Pancreas (tissue), 10 donors: ENCODE measurements at places on chromosomes 13 and 19. TPM values are rescaled to one million over a fixed set of nuclear protein-coding genes. Genes with fewer than 3 reads are reported as not detected.

The FAM83E gene
- 1.8 TPM for polyA plus RNA-seq

The ZNF578 gene
- 0.85 TPM for polyA plus RNA-seq

The ECSIT gene
- polyA plus RNA-seq = 87.3 TPM

The PSG11 gene
- not detected for polyA plus RNA-seq

GRCh38 chr19:16216744-16217670 lies 19.3 kb downstream of the AP1M1 start:
- DNase-seq = no peak

- DNase-seq = no peak
Observed at GRCh38 chr13:50452756-50453155, 390.7 kb downstream of the DLEU7 start.

DNA sequence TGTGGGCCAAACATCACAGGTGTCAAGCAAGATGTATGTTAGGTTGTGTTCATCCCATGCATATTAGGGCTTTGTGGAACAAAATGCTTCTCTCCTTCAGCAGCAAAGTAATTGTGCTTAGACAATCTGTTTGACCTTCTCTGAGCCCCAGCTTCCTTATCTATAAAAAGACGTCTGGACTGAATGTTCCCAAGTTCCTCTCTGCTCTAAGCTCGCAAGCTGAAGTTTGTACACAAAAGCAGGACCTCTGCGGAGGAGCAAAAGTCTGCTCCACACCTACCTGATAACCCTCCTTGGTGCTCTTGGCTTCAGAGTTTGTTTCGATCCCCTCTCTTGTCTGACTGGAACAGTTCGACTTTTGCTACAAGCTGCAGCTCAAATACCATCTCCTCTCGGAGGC lies 95.7 kb upstream of the UBL3 start:
- no peak for DNase-seq

DNA sequence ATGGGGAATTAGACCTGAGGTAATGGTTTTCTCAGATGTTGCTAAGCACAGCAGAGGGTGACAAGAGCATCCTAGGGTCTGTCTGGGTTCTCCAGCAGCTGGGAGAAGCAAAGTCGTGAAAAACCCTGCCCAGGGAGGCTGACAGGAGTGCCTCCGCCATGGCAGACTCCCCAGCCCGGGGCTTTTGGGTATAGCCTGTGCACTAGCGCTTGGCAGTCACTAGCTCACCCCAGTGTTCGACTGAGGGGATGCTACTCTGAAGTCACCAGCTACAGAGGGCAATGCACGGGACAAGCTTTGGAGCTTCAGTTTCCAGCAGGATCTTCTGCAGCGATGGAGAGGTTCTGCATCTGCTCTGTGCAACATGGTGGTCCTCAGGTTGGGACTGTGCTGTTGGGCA lies 87.5 kb downstream of the ING1 start:
- DNase-seq = no peak

- DNase-seq = no peak
Observed at GRCh38 chr13:102028206-102028605, 373.6 kb downstream of the FGF14 start.

DNA sequence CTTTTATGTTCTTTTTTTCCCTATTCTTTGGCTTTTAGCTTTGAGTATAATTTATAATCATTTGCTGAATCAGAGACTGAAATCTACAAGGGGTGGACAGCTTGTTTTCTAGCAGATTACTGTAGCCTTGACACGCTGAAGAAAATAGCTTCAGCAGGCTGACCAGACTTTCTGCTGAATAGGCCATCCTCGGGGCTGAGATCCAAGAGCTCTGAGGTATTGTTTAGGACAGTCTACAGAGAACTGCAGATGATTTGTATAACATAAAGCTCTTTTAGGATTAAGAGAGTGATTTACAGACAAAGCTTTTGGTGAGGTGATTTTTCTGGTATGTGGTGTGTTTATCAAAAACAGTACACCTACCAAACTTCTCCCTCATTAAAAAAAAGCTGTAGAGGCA lies 16.8 kb downstream of the POLR1D start:
- DNase-seq = no peak

- DNase-seq = no peak
Observed at GRCh38 chr19:41420101-41420880, 6.9 kb downstream of the B3GNT8 start.

DNA sequence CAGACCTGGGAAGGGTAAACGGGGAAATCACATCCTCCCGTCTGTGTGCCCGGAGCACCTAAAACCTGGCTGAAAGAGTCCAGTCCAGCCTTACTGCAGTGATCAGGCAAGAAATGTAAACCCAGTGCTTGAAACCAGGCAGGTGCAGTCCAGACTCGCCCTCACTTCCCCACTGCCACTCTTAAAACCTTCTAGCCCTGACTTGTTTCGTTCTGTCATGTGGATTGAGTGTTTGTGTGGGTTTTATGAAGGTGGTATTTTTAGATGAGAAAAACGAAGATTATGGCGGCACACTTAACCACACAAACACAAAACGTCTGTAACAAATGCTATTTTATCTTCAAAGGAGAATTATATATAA lies 839 bp upstream of the CKAP2 start:
- no peak for DNase-seq

DNA sequence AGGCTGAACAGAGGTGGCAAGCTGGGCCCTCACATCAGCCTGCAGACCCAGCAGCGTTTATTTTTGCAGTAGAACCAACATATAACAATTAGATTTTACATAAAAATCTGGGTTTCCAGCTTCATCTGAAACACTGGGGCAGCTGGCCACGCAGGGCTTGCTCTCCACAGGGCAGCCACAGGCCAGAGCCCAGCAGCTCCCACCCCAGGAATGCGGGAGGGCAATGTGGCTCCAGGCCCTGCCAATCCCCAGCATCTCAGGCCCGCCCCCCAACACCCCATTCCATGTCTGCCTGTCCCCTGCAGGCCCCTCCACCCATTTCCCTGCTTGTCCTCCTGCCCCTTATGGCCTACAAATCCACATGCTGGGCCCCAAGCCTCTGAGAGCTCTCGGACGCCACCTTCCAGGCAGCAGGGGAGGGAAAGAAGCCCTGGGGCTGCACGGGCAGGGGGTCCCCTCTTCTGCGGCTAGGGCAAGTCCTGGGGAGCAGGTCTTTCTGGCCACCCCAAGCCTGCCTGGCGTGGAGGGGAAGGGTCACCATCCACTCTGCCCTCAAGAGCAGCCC lies 15.0 kb upstream of the VSTM2B start:
- DNase-seq = no peak
